ENCODE measurements at places on chromosomes 3 and 15.

- peak; percentile 19 for DNase-seq
These were observed 72.3 kb upstream of the ZNF280D start for GRCh38 chr15:56805466-56806147.

DNA sequence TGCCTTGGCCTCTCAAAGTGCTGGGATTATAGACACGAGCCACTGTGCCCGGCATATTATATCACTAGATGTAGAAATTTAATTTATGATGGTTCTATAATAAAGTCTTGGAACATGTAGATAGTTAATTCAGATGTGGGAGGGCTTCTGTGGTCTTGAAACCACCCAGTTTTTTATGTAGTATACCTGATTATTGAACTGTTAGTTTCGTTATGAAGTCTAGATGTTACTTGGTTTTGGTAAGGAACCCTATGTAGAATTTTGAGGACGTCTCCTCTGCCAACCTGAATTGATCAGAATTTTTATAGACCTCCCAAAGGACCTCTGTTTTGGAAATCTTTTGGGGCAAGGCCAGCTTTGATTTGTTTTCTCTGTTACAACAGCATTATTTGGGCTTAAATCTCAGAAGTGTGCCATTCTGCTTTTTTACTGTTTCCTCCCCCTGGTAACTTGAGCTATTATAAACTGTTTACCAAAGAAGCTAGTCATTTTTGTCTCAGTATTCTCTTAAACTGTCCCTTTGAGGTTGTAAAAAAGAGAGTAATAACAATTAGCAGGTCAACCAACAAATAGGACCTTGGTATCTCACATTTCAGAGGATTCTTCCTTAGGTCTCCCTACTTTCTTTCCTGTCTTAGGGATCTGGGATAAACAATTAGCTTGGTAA lies 20.8 kb downstream of the AKAP13 start:
- DNase-seq: no peak

DNA sequence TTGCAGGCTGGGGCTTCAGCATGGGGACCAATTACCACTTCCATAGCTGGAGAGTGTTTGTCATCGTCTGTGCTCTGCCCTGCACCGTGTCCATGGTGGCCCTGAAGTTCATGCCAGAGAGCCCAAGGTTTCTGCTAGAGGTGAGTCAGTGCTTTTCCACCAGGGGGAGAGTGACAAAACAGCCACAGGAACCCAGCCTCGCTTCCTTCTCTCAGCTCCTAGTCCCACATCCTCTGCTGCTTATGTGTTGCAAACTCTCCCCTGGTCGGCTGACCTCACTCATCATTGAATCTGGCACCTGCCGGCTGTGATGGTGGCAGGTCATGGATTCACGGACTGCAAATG lies 158.3 kb downstream of the SV2B start:
- no peak for DNase-seq

DNA sequence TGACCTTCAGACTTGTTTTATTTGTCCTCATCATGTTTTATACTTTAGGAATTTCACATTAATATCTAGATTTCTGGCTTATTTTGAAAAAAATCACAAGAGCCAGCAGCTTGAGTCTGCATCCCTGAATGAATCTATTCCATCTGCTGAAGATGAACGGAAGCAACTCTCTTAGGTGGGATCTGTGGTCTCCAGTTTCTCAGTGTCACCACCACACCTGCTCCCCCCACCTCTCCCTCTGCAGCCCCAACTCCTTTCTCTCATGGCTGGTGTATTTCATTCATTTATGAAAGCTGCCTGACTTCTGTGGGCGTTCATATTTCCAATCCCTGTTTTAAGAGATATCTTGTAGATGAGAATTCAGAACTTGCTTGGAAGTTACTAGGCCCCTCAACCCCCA lies 102.1 kb upstream of the AGBL1 start:
- no peak for DNase-seq

DNA sequence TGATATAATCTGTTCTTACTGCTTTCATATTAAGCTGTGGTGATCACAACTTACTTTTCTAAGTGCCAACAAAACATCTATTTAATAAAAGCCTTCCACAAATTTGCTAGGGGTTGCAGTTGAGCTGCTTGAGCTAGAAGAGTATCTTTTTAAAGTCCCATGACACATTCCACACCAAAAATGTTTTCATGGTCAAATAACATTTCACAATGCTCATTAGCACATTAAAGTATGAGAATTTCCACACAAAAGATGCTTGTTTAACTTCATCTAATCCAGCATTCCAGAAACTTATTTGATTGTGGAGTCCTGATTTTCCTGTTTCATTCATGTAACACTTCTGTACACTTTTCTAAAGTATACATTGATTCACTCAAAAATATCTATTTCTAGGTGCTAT lies 876.1 kb upstream of the CFAP20DC start:
- DNase-seq: no peak

DNA sequence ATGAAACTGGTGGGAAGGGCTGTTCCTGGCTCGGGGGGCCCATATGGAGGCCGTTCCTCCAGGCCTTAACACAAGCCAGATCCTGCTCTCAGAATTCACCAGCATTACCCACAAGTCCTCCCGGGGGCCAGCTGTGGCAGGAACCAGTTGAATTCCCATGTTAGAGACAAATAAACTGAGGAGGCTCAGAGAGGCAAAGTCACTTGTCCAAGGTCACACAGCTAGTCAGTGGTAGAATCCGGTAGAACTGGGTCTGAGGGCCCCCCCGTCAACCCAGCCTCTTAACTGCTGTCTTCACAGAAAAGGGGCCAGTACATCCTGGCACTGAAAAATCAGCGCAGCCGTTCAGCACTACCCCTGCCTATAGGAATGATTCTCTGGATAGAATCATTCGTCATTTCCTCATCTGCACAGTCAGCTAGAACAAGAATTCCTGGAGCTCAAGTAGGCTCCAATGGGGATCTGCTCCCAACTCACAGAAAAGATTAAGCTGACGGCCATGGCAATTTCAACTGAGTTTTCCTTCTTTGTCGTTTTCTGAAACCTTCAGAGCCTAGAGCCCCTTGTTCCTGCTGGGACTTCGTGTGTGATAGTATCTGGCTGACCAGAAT lies 12.2 kb upstream of the TSEN2 start:
- no peak for DNase-seq

DNA sequence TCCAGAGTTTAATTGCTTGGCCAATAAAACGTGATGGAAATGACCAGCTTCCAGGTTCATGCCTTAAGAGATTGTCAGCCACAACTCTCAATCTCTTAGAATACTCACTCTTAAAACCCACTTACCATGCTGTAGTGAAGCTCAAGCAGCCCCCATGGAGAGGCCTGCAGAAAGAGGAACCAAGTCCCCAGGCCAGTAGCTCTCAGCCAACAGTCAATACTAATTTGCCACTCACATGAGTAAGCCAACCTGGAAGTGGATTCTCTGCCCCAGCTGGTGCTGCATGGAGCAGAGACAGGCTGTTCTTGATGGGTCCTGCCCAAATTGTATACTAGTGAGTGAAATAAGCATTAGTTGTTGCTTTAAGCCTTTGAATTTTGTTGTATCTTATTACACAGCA lies 155.9 kb downstream of the OXSM start:
- no peak for DNase-seq

DNA sequence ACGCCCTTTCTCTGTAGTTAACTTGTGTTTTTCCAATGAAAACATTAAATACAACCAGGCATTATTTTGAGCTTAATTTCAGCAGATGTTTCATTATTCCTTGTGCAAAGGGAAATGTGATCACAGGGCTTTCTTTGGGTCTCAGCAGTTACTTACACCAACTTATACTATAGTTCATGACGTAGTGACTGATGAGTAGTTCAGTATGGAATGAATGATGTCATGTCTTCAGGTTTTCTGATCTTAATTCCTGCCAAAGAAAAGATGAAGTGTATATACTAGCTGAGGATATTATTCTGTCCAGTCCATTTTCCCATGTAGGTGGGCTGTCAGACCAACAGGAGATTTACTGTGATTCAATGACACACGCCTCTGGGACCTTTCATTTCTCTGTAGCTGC lies 61.3 kb downstream of the MYRIP start:
- no peak for DNase-seq

GRCh38 chr15:94383041-94383440 lies 151.7 kb downstream of the MCTP2 start:
- DNase-seq: no peak

GRCh38 chr3:195698325-195698646 lies 22.5 kb upstream of the MUC20 start:
- no peak for DNase-seq

- no peak for DNase-seq
These were observed 3.3 kb downstream of the STAB1 start for GRCh38 chr3:52498137-52499054.

- DNase-seq: no peak
These were observed 12.4 kb upstream of the PARP6 start for GRCh38 chr15:72284781-72285180.

- DNase-seq: no peak
These were observed 36.6 kb downstream of the RFX7 start for GRCh38 chr15:56207092-56207491.

DNA sequence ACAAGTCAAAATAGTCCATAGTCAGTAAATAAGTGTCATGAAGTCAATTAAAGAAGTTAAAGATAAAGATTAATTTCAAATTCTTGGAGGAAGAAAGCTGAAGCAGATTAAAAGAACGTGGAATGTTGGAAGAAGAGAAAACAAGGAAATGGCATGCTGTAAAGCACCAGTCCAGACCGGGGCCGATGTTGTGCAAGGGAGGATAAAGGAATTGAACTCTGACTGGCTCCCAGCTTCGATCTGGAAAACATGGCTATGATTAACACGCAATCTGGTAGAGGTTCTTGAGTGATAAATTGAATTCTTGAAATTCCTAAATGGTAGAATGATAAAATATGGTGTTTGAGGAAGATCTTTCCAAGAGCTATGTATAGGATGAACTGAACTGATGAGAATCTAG lies 194.4 kb downstream of the MEIS2 start:
- no peak for DNase-seq

DNA sequence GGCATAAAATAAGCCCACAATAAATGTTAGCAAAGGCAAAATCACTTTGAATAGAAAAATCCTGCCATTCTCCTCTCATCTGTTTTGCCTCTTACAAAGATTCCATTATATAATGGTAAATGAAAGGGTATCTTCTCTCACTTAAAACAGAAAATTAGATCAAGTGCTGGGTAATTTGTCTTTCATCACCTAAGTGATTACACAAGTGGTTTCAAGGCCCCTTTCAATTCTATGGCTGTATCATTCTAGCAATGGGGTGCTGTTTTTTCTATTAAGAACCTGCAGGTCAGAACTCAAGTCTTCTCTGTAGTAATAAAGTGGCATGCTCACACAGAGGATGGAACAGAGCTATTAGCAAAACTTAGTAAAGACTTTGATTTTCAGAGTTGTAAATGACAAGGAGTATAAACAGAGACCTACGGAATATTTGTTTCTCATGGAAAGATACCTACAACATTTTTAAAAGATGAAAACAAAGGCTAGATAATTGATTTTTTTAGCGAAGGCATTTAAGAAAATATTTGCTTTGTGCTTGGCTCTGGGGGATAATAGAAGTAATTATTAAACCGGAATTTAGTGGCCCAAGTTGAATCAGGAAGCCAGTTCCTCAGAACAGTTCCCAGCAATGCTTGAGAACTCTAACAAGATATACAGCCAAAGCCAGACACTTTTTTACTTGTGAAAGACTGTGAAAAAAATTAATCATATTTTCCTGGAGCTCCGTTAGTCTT lies 137.4 kb downstream of the CMSS1 start:
- DNase-seq: no peak

Measured in stimulated activated naive CD8-positive, alpha-beta T cell treated with anti-CD3 and anti-CD28 coated beads, Interleukin-15, amount 100 ng/mL, for 72 hours (primary cell).